Stimulated activated CD4-positive, alpha-beta T cell treated with anti-CD3 and anti-CD28 coated beads, Interleukin-15, amount 100 ng/mL, for 1 hour (primary cell): ENCODE measurements at places on chromosomes 6 and 20.

DNA sequence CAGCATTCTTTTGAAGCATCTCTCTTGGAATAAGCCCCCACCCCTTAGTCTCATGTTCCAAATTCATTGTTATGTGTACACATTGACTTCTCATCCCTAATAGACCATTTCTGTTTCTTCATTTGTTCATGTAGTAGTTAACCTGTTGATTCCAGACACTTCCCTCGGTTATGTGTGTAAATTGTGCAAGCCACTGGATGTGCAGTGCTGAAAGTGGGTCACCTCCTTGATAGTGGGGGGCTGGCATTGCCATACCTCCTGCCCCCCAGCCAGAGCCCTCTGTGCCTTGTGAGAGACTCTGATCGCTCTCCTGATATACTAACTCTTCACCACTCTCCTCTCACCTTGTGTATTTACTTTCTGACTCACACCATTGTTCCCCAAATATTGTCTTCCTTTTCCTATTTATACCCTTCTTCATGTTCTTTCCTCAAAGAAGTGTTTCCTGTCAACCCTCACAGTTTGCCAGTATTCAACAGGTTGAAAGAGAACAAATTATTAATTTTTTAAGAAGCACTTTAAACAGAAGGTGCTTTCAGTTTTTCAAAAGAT is 59.0 kb downstream of the HIVEP1 start:
- no peak for DNase-seq

DNA sequence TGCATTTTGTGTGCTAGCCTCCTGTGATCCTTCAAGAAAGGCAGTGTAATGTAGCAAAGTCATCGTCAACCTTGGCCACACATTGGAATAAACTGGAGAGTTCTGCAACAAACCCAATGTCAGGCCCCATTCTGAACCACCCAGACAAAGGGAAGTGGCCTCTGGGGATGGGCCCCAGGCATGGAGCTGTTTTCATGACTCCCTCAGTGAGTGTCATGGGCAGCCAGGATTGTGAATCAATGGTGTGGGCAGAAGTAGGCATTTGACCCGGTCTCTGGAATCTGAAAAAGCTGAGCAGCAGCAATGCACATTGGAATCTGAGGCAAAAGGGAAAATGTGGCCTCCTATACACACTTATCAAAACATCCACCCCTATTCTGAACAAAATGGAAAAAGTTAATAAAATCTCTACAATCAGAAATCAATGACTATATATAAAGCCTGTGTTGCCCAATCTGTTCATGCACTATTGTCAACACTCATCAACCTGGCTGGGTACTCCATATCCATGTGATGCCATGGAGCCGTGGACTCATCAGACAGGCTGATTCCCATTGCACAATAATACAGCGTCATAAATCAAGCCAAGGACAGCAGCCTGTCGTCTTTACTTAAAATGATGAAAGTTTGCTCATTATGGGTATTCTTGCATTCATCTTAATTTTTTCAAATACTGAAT is 134.9 kb upstream of the STMND1 start:
- no peak for DNase-seq

DNA sequence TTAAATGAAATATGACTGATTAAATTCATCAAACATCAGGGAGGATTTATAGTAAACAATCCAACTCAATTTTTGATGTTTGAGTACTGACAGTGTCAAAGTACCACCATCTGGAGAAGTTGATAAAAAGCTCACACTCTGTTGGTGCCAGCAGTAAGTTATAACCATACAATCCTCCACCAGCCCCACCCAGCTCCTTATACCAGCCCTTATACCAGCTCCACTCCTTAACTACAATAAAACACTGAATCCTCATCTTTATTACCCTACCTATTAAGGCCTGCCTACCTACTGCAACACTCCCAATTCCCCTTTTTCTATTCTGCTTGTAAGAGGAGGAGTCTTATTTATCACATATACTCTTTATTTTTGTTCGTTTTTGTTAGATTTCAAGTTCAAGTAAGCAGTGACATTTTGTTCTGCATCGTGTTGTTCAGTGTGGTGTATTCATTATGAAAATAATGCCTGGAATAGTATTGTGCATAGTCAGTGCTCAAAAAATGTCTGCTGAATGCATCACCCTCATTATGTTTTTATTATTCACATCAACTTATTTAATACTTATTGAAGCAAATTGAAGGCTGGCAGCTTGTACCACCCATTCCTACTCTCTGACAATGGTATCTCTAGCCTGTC is 954.7 kb upstream of the ADGRB3 start:
- DNase-seq = no peak

GRCh38 chr6:136604328-136604825 is 54.2 kb upstream of the MAP7 start:
- no peak for DNase-seq

- no peak for DNase-seq
Observed at GRCh38 chr6:133973109-133973971, 20.3 kb downstream of the TBPL1 start.

DNA sequence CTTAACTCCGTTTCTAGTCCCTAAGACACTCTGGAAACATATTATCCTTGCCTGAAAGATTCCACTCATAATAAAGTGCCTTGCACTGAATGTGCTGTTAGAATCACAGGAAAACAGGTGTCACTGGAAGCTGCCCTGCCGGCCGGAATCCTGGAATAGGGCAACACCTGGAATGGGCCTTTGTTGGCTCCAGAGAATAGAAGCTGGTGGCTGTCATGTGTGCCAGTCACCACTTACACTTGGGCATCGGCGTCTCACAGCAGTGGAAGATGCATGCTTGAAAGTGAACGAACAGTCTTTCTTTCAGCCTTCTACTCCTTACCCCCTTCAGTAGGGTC is 90.8 kb upstream of the AFDN start:
- DNase-seq = no peak

GRCh38 chr6:33558801-33559200 is 21.3 kb downstream of the BAK1 start:
- no peak for DNase-seq

GRCh38 chr6:26275663-26276062 is 89.3 kb upstream of the BTN3A2 start:
- no peak for DNase-seq

DNA sequence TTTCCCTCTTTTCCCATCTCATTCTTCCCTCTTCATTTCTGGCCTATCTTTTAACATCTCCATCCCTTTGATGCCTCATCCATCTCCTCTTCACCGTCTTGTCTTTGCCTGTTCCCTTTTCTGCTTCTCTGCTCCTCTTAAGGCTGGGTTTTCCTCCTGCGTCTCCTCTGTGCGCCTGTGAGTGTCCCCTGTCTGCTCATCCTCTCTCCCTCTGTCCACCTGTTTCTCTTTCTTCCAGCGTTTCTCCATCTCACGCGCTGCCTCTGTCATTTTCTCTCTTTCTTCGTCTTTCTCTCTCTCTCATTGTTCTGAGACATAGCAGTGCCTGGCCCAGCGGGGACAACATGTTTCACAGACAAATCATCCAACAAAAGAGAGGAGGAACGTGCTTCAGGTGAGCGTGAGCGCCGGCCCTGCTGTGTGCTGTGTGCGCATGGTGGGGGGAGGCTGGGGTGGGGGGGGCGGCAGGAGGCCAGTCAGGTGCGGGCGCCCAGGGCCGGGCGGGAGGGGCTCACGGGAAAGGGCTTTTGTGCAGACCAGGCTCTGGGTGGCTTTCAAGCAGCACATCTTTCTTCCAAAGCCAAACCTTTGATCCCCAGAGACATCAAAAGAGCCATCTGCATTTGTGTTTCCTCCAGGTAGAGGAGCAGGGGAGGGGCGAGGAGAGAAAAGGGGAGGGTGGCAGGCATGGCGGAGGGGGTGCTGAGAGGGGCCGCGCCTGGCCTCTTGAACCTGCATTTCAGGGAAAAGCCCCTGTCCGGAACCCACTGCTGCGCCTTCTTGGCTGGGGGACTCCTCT is 121.3 kb downstream of the VEGFA start:
- no peak for DNase-seq

DNA sequence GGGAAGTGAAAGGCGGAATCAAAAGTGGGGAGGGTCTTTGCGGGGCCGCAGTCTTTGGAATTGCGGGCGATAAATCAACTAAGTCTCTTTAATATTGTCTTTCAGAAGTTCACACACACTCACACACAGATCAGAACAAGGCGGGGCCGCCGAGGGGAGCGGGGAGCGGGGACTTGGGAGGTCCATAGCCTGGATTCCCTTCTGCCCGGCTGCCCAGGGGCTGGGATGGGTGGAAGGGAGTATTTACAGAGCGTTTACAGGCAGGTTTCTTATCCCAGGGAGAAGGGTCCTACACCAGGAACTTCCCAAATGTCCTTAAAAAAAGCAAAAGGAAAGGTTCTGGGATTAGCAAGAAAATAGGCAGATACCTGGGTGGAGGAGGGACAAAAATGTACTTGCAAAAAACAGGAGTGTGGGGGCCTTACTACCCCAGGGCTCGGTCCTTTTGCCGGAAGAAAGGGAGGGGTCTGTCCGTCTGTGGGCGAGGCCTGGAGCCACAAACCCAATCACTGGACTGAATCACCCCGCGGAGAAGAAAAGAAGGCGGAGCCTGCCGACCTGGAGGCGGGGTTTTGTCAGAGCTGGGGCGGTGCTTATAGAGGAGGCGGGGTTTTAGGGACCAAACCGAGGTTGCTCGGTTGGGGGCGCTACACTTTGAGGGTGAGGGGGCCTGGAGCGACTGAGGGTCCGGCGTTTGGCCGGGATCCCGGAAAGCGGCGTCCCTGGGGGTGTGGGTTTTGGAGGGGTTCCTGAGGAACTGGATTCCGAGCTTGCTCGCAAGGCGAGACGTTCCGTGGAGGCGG is 3.2 kb downstream of the PRRT1 start:
- DNase-seq = peak; percentile 37

GRCh38 chr6:157513619-157514485 is 132.9 kb downstream of the ZDHHC14 start:
- DNase-seq = no peak

GRCh38 chr20:43939762-43940121 is 25.1 kb downstream of the TOX2 start:
- no peak for DNase-seq

- DNase-seq = no peak
Observed at GRCh38 chr20:36082315-36082915, 72.1 kb upstream of the EPB41L1 start.

- no peak for DNase-seq
Observed at GRCh38 chr20:37194621-37195417, 15.5 kb upstream of the MROH8 start.

DNA sequence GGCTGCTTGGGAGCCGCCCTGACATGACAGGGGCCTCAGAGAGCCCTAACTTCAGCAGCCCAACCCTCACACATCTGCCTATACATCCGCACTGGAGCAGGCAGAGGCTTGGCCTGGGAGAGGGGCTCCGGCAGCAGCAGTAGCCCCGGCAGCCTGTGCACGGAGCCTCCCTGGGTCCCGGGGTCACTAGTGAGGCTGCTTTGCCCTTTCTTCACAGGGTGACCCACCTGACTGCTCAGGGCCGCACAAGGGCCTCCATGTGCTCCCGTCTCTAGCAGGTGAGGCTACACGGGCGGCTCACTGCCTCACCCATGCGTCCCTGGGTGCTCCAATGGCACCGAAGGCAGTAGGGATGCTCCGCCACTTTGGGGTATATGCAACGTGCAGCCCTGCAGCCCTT is 36.7 kb upstream of the STX16 start:
- DNase-seq = no peak

- no peak for DNase-seq
Observed at GRCh38 chr6:147820520-147820919, 312.0 kb downstream of the SAMD5 start.
